Stimulated activated CD4-positive, alpha-beta T cell treated with anti-CD3 and anti-CD28 coated beads, Interleukin-12 subunit alpha, Interleukin-12 subunit beta, amount 100 ng/mL, for 48 hours (primary cell): ENCODE measurements at places on chromosomes 2 and 18.

- no peak for DNase-seq
These were observed 971.3 kb upstream of the FAM98A start for GRCh38 chr2:34570266-34570872.

DNA sequence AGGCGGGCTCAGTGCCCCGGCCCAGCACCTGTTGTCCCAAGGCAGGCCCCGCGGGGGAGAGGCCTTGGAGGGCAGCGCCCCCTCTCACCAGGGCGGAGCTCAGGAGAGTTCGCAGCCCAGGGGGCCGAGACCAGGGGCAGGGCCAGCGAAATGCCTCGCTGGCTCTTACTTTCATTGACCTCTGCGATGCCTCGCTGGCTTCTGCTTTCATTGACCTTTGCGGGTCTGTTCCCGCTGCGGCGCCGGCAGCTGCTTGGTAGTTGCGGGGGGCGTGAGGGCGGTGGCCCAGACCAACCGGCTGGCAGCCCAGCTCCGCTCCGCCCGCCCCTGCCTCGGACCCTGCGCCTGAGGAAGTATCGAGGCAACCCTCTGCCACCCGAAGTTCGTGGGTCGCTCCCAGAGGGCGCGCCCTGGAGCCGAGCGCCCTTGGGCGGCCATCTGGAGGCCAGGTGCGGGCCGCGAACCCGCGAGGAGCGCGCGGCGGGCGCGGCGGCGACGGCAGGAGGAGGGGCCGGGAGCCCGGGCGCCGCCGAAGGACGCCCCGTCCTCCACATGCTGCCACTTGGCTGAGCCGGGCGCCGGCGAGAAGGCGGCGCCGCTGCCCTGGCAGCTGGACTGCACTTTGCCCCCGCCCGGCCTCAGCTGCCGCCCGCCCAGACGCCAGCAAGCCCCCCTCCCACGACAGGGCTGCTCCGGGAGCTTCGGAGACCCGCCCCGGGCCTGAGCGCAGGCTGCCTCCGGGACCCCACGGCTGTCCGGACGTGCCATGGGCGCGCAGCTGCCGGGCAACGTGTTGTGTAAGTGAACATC is 118.0 kb upstream of the MSTN start:
- no peak for DNase-seq

DNA sequence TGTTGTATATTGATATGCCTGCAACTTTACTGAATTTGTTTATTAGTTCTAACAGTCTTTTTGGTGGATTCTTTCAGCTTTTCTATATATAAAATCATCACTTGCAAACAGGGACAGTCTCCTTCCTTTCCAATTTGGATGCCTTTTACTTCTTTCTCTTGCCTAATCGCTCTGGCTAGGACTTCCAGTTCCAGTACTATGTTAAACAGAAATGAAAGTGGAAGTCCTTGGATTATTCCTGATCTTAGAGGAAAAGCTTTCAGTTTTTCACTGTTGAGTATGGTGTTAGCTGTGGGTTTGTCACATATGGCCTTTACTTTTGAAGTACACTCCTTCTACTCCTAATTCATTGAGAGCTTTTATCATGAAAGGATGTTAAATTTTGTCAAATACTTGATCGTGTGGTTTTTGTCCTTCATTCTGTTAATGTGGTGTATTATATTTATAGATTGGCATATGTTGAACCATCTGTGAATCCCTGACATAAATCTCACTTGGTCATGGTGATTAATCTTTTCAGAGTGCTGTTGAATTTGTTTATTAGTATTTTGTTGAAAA is 52.9 kb downstream of the REL start:
- DNase-seq: no peak

- no peak for DNase-seq
These were observed 16.3 kb upstream of the CCDC68 start for GRCh38 chr18:54975598-54975997.

- no peak for DNase-seq
These were observed 93.6 kb upstream of the SMAD2 start for GRCh38 chr18:48024009-48024512.

GRCh38 chr2:241893265-241893664 is 23.7 kb downstream of the RTP5 start:
- no peak for DNase-seq

GRCh38 chr2:37361216-37361815 is 16.9 kb downstream of the QPCT start:
- no peak for DNase-seq

DNA sequence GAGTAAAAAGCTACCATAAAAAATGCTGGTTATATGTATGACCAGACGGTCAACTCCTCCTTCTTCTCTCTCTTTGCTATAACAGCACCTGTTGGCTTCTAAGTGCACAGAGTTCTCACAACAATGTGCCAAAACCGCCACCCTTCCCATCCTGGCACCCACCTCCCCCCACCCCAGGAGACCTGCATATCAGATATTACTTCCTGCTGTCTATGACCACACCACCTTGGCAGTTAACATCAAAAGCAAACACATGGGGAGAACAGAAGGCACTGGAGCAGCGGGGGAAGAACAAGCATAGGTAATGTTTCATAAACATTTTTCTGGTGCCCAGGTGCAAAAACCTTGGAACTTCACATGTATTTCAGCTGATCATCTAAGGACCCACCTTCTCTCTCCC is 15.5 kb downstream of the SPRED2 start:
- no peak for DNase-seq

GRCh38 chr2:50658883-50659282 is 373.0 kb downstream of the NRXN1 start:
- no peak for DNase-seq

DNA sequence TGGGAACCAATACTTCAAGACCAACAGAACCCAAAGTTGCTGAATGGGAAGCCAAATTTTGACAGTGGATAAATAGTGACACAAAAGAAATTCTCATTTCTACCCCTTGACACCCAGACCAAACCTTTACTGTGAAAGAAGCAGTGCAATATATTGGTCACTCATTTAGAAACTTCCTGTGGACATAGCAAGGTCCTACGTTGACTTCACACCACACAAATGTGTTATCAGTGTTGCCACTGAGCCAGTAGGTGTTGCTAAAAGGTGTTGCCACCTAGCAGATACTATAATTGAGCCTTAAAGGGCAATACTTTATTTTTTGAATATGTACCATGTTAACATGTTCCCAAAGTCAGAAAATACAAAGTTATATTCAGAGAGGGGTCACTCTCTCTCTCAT is 1008.9 kb upstream of the CDH2 start:
- DNase-seq: no peak

GRCh38 chr2:112691881-112692281 is 28.9 kb upstream of the NT5DC4 start:
- no peak for DNase-seq

- DNase-seq: no peak
These were observed 180.9 kb downstream of the BCL2 start for GRCh38 chr18:63138436-63139340.

GRCh38 chr2:35591886-35592285 is 763.7 kb upstream of the CRIM1 start:
- no peak for DNase-seq

DNA sequence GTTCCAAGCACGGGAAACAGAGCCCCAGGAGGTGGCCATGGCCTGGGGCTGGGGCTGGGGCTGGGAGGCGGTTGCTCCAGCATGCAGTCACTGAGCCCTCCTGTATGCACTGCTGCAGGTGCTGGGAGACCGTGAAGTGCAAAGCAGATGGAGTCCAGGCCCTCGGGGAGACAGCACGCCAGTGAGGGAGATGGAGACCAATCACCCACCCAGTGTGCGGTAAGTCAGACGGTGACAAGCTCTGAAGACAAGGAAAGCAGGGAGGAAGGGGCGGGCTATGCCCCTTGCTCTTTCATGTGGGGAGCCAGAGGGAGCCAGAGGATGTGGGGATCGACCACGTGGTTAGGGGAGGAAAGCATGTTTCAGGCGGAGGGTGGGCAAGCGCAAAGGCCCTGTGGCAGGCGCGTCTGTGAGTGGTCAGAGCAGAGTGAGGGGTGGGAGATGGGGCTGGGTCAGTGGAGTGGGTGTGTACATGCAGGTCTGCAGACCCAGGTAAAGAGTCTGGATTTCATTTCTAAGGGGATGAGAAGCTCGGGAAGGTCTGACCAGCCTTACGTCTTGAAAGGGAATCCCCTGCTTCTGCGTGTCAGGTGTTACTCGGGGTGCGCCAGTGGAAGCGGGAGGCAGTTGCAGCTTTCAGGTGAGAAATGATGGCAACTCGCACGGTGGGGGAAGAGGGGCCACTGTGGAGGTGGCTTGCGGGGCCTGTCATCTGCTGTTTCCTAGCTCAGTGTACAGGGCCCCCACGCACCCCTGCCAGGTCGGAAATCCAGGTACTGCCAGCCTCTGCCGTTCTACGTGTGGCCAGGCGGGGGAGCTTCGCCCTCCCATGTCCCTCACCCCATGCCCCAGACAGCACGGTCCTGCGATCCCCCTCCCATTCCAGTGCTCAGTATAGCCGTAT is 19.4 kb downstream of the RRM2 start:
- DNase-seq: no peak

DNA sequence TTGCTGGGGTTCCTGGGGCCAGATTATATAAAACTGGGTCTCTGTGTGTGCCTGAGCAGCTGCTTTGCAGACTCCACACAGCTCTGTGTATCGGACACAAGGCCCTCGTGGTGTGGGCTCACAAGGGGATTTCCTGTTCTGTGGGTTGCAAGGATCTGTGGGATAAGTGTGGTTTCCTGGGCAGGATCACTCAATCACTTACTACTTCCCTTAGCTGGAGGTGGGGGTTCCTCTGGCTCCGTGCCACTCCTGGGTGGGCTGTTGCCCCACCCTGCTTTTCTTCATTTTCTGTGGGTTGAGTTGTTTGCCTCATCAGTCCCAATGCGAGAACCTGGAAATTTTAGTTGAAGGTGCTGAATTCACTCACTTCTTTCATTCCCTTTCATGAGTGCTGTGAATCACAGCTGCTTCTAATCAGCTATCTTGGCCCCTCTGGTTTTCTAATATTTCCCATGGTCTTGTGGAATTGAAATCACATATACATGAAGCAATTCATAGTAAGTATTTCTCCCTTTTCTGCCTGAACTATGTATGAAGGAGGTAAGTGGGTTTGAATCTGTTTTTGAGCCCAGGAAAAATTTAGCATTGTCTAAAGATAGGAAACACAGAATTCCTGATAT is 196.3 kb downstream of the DCDC2C start:
- DNase-seq: no peak

DNA sequence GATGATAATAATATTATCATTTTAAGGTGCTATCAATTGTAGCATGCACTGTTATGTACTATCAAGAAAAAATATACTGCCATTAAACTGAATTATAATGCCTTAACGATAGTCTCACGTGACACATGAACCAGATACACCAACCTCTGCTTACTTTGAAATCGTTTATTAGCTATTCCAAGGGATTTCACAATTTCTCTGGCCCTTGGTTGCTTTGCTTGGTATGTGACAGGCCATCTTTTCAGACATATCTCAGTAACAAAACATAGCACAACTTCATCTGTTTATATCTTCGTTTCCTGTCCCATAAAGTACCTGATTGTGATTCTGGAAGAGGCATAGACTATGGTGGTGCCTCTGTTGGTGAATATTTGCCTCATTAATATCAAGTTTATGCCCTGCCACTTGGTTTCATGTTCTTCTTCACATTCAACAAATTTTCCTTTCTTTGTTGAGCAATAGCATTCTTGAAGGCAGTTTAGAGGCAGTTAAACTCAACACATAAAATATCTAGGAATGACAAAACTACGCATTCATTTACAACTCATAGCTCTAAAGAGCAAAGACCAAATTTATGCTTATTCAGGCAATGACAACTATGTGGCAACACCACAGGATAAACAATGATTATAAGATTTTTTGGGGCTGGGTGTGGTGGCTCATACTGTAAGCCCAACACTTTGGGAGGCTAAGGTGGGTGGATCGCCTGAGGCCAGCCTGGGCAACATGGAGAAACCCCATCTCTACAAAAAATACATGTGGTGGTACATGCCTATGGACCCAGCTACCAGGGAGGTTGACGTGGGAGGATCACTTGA is 84.3 kb downstream of the MCFD2 start:
- no peak for DNase-seq

DNA sequence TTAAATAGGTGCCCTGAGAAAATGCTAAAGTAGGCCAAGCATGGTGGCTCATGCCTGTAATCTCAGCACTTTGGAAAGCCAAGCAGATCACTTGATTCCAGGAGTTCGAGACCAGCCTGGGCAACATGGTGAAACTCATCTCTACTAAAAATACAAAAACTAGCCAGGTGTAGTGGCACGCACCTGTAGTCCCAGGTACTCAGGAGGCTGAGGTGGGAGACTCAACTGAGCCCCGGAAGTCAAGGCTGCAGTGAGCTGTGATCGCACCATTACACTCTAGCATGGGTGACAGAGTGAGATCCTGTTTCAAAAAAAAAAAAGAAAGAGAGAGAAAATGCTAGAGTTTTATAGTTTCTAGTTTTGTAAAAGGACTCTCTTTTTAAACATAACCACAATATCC is 12.0 kb downstream of the ANKRD44 start:
- no peak for DNase-seq

GRCh38 chr2:31014516-31014915 is 123.7 kb downstream of the GALNT14 start:
- no peak for DNase-seq

DNA sequence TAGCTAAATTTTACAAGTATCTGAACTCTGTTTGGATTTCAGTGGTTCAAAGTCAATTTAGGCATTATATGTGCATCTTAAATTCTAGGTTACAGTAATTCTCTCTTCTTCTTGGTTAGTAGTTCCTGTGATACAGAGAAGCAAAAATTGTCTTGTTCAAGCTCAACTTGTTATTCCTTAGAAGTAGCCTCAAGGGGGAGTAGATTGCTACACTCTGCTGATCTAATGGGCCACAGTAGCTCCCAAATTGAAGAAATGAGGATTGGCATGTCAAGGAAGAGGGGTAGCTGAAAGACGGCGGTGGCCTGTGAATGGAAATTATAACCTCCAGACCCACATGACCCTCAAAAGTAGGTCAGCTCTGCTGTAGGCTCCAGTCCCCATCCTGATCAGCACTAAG is 334.7 kb downstream of the HRH4 start:
- DNase-seq: no peak

GRCh38 chr18:48775372-48776155 is 175.2 kb downstream of the SMAD7 start:
- DNase-seq: no peak

DNA sequence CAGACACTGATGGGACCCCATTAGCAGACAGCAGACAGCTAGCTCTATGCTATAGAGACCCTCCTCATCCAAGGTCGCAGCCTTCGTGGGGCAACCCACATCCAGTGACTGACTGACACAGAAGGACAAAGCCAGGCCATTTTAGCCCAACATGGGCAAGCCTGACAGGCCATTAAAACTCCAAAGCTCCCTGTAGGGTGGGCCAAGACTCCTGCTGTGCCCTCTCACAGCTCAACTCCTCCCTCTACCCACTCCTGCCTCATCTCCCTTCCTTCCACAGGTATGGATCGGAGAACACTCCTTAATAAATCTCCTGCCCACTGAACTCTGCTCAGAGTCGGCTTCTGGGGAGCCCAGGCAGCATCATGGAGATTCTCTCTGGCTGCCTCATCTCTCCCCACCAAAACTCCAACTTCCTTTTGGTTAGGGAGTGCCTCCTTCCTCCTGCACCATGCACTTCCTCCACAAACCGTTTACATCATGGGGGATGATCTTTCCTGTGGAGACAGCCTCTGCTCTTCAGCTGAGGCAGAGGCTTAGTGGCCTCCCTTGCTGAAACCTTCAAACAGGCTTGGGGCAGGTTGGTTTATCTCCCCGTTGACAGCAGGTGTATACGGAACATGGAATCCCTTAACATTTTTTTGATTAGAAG is 86.5 kb downstream of the ACTR3 start:
- no peak for DNase-seq

GRCh38 chr2:121698318-121698930 is 38.3 kb downstream of the NIFK start:
- DNase-seq: no peak
